HCT116 (cell line): ENCODE measurements at places on chromosomes 5 and 9.

GRCh38 chr5:90344689-90345088 is 64.9 kb downstream of the CETN3 start:
- DNase-seq = no peak

DNA sequence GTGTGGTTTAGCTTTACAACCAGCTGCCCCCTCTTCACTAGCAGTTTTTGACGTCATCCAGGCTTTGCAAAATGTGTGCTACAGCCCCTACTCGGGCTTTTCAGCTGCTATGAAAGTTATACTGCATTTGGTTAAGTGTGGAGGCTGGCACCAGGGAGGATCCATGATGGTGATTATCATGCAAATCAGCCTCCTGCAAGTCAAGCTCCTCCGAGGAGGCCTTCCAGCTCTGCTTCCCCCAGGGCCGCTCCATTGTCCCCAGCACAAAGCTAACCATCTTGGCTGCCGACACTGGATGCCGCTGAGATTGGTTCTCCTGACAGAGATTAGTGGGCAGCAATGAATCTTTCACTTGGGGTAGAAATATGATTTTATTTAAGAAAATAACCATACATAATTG is 159.6 kb downstream of the NR2F1-AS1 start:
- DNase-seq = no peak

GRCh38 chr5:173010547-173011464 is 27.2 kb downstream of the ATP6V0E1 start:
- no peak for DNase-seq

DNA sequence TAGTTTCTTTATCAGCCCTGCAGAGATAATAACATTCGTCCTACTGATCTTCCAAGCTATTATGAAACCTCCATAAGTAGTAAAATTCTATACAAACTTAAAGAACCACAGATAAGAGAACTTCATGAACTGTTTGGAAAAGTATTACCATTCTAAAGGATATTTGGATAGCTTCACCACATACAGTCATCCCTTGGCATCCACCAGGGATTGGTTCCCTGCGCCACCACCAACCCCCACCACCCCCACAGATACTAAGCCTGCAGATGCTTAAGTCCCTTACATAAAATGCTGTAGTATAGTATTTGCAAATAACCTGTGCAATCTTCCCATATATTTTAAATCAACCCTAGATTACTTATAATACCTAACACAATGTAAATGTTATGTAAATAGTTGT is 61.4 kb upstream of the SHISAL2B start:
- DNase-seq = no peak

DNA sequence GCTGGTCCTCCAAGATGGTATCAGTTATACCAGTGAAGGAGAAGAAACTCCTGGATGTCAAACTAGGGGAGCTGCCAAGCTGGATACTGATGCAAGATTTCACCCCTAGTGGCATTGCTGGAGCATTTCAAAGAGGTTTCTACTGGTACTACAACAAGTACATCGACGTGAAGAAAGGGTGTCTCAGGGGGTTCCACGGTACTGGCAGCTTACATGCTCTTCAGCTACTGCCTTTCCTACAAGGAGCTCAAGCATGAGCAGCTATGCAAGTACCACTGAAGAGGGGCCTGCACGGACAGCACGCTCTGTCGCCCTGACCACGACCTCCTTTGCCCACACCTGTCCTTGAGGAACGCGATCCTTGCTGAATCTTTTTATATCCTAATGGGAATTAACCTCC is 19.5 kb downstream of the ACTL7B start:
- no peak for DNase-seq

DNA sequence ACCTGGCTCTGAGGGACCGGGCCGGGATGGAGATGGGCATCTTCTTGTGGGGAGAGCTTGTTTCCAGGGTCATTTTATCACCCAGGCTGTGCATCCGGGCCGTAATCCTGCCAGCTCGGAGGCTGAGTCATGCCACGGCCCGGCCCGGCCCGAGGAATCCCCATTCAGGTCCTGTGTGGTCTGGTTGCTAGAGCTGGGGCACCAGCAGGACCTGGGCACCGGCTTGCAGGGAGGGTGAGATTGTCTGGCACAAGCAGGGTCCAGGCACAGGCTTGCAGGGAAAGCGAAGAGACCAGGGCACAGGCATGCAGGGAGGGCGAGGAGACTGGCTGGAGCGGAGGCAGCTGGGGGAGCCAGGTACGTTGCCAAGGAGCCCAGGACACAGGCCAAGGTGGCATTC is 106.8 kb downstream of the RXRA start:
- DNase-seq = no peak

- no peak for DNase-seq
Measured at GRCh38 chr5:120400356-120400755, 63.7 kb upstream of the PRR16 start.

DNA sequence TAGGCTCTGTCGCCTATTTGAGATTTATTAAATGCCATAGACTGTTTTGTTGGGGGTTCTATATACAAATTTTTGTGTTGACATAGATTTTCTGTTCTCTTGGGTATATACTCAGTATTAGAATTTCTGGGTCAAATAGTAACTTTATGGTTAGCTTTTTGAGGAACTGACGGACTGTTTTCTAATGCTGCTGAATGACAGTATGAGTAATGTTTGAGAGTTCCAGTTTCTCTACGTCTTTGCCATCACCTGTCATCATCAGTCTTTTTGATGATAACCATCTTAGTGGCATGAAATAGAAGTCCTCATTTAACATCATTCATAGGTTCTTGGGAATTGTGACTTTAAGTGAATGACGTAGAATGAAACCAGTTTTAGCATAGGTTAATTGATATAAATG is 60.1 kb downstream of the CCDC171 start:
- DNase-seq = no peak

- no peak for DNase-seq
Measured at GRCh38 chr9:27571011-27571410, 2.3 kb downstream of the C9orf72 start.

DNA sequence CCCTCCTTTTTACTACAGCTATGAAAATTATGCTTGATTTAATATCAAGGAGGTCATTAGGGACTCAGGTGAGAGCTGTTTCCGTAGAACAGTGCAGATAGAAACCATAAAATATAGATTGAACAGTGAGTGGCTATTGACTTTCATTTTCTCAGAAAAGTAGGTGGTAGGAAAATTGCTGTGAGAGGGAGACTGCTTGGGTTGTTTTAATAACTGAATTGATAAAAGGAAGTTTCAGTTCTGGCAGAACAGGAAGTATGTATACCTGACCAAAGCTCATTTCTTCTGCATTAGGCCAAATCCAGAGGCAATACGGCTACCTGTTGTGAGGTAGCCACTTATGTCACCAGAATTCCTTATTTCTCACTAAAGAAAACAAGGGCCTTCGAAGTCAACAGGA is 761.7 kb upstream of the ARRDC3 start:
- no peak for DNase-seq

DNA sequence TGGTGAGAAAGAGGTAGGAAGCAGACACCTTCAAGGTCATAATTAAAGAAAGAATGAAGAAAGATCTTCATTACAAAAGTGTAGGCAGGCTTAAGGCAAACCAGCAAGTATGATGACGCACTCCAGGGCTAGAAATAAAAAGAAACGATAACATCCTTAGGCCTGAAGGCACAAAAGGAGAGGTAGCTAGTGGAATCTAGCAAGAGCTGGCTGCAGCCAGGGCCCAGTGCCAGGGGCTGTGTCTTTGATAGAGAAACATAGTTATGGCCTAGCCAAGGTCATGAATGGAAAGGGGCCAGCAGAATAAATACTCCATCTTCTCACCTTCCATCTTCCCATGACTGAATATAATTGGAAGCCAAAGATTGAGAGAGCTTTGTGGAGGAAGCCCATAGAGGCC is 6.8 kb upstream of the SH3TC2 start:
- no peak for DNase-seq

GRCh38 chr5:17190242-17190778 is 27.1 kb upstream of the BASP1 start:
- DNase-seq = peak; percentile 46

DNA sequence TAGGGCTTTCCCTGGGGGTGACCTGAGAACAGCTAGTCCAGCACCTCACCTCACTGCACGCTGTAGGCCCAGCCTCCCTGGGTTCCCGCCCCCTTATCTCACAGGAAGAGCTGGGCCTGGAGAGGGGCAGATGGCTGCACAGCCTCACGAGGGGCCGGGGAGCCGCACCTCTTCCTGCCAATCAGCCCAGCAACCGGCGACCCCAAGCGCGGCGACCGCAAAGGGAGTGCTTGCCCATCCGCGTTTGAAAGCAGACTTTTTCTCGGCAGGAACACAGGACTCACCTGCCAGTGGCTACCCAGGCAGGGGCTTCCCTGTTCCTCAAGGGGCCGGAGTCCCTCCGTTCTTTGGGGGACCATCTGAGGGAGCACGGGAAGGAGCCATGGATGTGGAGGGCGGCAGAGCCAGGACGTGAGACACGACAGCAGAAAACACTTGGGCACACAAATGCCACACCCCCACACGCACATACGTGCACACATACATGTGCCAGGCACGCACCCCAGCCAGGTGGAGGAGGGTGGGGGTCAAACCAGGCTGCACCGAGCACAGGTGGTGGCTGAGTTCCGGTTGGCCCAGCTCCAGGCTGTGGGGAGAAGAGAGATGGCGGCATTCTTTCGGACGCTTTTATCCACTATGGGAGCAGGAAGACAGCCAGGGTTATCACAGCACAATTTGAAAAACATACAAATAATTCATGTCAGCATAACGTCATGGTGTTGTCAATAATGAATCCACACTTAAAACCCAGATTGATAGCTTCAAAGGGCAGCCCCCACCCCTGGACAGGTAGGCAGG is 11.3 kb downstream of the TMEM250 start:
- no peak for DNase-seq
